Occipital lobe (tissue), 3 donors: ENCODE measurements at places on chromosomes 2 and 18. TPM values are rescaled to one million over a fixed set of nuclear protein-coding genes. Genes with fewer than 3 reads are reported as not detected.

PROKR1 gene
- 2.0 TPM for total RNA-seq

TCF4 gene
- 1,429 TPM for total RNA-seq

UGT1A3 gene
- not detected for total RNA-seq

PNKD gene
- total RNA-seq: 18.2 TPM

SULT1C2 gene
- total RNA-seq: 0.62 TPM

ATP6V1B1 gene
- not detected for total RNA-seq

PARD3B gene
- 5.6 TPM for total RNA-seq

FEV gene
- total RNA-seq: not detected

TNS1 gene
- total RNA-seq: 3.1 TPM

GAREM1 gene
- 22.0 TPM for total RNA-seq

CCDC93 gene
- 46.6 TPM for total RNA-seq

SOWAHC gene
- total RNA-seq: 44.0 TPM

KYNU gene
- 0.16 TPM for total RNA-seq

SYT4 gene
- 499 TPM for total RNA-seq

LDLRAD4 gene
- 129 TPM for total RNA-seq

CLEC4F gene
- total RNA-seq: not detected
